ENCODE measurements at places on chromosomes 3 and 15.

DNA sequence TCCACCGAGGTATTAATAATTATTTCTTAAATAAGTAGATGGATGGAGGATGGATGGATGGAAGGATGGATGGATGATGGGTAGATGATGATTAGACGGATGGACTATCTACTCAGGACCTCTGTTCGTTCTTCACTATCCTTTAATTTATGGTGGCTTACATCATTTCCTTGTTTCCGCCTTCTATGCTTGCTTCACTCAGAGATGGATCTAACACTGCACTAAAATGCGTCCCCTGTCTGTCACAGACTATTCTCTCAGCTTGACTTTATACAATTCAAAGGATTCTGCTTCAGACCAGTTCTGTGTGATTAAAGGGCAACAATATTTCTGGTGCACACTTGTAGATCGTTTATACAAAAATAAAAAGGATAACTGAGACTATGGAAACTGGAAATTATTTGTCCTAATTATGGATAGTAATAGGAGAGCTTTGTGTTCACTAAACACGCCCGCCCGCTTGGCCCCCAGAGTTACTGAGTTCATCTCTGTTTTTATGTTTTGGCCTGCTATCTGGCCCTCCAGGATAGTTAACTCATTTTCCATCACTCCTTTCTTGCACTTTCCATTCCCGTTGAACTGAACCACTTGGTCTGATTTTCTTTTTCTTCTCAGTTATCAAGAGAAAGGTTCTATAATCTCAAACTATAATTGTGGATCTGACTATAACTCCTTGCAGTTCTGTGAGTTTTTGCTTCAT is 41.4 kb upstream of the CA12 start:
- no peak for DNase-seq

DNA sequence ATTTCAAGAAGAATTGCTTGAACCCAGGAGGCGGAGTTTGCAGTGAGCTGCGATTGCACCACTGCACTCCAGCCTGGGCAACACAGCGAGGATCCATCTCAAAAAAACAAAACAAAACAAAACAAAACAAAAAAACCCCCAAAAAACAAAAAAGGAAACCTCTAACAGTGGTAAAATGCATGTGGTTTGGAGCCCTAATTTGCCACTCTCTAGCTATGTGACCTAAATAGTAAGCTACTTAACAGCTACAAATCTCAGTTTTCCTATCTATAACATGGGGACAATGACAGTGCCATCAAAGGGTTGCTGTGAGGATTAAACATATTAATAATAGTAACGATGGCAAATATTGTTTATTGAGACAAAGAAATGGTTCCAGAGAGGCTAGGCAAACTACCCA is 119.4 kb upstream of the LMOD3 start:
- DNase-seq: no peak

GRCh38 chr3:27568393-27568792 is 84.2 kb upstream of the SLC4A7 start:
- no peak for DNase-seq

DNA sequence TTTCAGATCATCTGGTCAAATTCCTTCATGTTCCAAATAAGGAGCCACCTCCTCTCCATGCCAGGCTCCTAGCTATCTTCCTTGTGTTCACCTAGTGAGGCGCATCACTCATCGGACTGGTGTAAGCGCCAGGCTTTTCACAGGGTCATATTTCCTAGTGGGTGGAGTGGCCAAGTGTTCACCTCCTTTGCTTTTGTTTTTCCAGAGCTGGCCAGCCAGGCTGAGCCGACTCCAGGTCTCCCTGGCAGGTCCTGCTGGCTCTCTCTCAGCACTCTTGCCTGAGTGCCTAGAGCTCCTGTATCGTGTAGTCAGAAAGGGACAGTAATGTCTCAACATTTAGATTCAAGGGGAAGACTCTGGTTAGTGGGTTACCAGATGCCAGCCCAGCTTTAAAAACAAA is 31.0 kb downstream of the HEG1 start:
- DNase-seq: no peak

- no peak for DNase-seq
Observed at GRCh38 chr3:42140665-42141203, 49.6 kb downstream of the TRAK1 start.

All from naive B cell (primary cell).